ENCODE measurements at places on chromosomes 11 and 22.
A peak's percentile ranks its signal among the peaks of the same experiment; 100 is the strongest.

DNA sequence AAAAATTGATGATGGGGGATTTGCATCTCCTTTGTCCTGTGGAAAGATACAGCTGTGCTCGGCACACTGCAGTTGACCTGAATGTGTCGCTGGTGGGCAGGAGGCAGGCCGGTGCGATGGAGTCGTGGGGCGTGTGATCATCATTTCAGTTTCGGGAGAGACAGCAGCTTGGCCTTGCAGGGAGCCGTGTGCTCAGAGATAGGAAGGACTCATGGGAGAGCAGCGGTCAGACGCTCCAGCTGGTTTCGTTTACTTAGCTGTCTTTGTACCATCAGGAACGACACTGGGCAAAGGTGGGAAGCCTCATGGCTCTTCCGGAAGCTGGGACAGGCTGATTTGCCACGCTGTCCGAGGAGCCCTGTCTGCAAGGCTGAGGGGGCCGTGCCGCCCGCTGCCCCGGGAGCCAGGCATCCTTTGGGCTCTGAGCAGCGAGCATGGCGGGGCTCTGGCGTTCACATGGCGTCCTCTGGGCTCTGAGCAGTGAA lies 32.7 kb downstream of the GRAMD4 start:
- DNase-seq = no peak

- DNase-seq = peak; percentile 33
Measured at GRCh38 chr22:31748490-31748889, 1.4 kb downstream of the PRR14L start.

DNA sequence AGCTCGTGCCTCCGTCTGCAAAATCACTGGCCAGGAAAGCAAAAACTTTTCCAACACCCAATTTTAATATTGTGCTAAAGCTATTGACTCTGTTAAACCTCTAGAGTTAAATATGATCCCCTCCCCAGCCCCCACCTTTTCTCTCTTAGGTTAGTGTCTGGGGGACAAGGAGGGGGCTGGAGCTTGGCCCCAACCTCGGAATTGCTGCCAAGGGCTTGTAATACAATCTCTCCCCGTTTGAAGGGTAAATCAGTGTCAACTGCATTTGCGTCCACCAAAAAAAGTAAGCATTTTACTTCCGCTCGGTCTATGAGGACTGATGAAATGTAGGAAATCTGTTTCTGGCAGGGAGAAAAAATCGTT lies at the start of gene GAS2:
Gene GAS2, plus strand, starts transcription at position 287 of the 363 bp plus-strand sequence. CDS start 8,259 bp downstream, outside the sequence.
- no peak for DNase-seq

- DNase-seq = peak; percentile 40
Measured at GRCh38 chr11:84437071-84437980, 1151.2 kb upstream of the CCDC90B start.

- no peak for DNase-seq
Measured at GRCh38 chr11:45795379-45795778, 9.6 kb upstream of the SLC35C1 start.

DNA sequence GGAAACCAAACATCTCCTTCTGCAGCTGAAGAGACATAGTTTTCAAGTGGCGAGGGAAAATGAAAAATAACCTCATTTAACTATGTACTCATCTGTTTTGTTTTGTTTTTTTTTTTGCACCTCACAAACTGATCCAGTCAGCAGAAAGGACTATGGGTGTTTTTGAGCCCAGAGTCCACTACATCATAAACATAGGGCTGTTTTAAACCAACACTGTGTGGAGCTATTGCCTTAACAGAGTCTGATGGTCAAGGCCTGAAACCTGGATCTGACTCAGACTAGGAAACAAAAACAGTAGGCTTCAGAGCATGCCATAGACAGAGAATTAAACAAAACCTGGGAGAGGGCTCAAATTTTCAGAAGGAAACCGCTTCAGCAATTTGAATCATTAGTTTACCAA lies 99.3 kb upstream of the FSHB start:
- peak; percentile 31 for DNase-seq

GRCh38 chr11:94504689-94505293 lies 7.5 kb upstream of the C11orf97 start:
- peak; percentile 60 for DNase-seq

DNA sequence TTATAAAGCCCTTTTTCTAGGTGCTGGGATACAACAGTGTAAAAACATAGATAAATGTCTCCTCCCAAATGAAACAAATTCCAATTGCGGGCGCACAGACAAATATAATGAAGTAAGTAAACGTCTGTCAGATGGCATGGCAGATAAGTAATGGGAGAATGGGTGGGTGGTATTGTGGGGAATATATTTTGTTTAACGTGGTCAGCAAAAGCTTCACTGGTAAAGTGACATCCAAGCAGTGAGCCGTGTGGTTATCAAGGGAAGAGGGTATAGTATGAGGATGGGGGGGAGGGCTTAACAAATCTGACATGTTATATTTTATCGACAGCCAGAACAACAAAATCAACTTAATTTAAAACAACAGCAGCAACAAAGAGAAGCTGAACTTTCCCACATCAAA lies 1.2 kb downstream of the SVIP start:
- peak; percentile 14 for DNase-seq

DNA sequence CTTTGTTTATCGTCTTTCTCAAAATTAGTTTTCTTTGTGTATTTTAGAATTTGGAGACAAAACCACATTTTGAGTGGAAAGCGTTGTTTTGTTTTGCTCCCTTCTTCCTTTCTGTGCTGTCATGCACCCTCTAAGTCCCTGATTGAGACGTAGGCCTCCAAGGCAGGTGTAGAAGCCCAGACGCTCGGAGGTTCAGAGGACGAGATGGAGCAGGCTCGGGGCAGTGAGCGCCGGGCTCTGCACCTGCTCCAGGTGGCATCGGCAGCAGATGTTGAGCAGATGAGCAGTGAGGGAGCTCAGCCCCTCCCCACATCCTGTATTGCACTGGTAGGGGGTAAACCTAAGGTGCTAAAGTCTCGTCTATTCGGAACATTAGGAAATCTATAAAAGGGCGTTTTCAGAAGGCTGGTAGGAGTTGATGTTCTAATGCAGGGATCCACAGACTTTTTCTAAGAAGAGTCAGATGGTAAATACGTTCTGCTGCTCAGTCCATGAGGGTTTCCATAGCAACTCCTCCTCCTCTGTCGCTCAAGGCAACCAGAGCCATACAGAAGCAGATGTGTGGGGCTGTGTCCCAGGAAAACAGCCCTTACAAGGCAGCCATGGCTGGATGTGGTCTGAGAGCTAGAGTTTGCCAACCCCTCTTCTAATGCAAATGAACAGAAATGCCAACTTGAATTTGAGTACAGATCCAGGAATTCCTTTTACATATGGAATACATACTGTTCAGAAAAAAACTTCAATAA lies 724.2 kb downstream of the BRD1 start:
- no peak for DNase-seq

- peak; percentile 61 for DNase-seq
Measured at GRCh38 chr11:128686745-128687177, 7.1 kb upstream of the FLI1 start.

- DNase-seq = no peak
Measured at GRCh38 chr22:48429446-48430020, 1398.1 kb downstream of the BRD1 start.

DNA sequence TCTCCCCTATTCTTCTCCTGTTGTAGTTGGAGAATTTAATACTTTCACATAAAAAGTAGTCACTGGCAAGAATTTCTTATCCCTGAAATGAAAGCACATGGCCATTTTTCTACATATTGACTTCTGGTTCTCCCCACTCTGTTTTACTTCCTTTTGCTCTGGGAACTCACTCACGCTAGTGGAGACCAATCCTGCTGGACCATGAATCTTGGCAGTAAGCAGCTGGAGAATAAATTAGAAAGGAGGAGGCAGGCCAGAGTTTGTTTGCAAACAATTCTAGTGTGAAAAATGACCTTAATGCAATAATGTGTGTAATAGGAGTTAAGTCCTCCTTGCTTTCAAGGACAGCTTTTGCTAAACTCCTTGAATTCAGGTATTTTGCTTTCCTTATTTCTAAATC lies 412.3 kb upstream of the CHORDC1 start:
- no peak for DNase-seq

GRCh38 chr22:46443850-46444389 lies 93.5 kb downstream of the CELSR1 start:
- DNase-seq = no peak

- DNase-seq = no peak
Measured at GRCh38 chr11:272195-272930, 5.8 kb upstream of the NLRP6 start.
